ENCODE measurements at places on chromosomes 4 and X.

GRCh38 chr4:22573198-22573597 lies 57.3 kb upstream of the ADGRA3 start:
- no peak for DNase-seq

- DNase-seq, result no peak
Measured at GRCh38 chrX:16839219-16839851, 30.8 kb downstream of the RBBP7 start.

- no peak for DNase-seq
Measured at GRCh38 chr4:40648742-40649281, 19.1 kb upstream of the RBM47 start.

DNA sequence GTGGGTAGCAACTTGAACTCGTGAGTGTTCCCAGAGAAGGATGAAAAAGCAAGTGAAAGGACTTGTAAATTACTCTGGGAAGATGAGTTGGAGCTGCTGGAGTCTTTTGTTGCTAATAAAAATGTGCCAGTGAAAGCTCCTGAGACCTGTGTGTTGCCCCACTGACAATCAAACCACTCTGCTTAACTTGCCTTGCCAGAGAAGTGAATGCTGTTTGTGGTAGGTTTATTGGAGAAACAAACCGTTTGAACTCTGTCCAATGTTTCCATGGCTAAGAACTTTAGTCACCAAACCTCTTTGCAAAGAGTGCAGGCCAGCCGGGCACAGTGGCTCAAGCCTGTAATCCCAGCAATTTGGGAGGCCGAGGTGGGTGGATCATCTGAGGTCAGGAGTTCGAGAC lies 586.9 kb downstream of the PCDH7 start:
- no peak for DNase-seq

DNA sequence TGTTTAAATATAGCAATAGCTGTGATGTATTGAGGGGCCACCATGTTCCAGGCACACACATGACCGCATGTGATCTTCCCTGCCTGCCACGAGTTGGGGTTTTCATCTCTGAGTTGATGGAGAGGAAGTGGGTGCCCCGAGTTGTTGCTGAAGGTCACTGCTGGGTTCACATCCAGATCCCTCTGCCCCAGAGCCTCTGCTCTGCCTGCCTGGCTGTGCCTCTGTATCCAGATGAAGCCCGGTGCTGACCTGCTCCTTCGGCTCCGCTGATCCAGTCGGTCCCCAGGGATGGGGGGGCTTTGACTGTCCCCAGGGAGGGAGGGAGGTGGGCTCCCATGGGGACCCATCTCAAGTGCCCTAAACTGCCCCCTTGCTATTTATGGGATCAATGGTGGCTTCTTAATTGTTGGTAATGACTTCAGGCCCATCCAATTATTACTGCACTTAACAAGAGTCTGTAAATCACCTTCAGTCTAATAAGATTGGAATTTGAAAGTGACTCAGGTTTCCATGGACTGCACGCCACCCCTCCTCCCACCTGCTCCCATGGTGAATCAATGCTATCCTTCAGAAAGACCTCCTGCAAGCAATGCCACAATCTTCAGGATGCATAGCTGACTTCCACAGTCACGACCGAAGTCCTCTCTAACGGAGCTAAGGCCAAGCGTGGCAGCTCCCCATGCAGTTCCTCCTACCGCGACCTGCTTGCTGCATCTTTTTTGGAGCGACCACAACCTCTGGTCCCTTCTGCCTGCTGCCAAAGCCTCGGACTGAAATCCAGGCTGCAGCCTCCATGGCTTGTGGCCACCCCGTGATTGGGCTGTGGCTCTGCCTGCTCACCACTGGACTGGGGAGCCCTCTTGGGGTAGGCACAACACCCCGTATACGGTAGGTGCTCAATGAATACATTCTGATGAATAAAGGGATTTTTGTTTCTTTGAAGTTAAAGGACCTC lies 73.1 kb downstream of the CPZ start:
- DNase-seq, result no peak

DNA sequence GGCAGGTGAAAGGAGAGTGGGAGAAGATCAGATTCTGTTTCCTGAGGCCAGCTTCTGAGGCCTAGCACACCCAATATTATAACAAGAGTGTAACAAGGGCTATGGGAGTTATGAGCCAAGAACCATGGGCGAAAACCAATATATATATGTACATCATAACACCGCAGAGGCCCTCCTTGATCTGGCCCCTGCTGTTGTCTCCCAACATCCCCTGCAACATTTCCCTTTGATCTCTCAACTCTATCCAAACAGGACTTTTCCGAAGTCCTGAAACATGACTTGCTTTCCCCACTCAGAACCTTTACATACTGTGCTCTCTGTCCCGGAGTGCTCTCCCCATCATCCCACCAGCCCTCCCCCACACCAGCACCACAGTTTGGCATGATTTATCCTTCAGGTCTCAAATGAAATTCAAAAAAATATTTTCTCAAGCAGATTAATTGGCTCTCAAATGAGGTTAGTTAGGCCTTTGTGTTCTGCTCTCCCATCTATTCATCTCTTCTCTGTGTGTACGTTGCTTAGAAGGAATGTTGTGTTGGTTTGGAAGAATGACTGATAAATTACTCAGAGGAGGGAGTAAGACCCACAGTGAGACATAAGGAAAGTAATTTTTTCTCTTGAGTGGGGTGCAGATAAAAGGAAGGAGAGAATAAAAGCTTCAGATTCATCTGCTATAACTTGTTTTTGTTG lies 58.1 kb upstream of the SMIM10 start:
- DNase-seq, result no peak

DNA sequence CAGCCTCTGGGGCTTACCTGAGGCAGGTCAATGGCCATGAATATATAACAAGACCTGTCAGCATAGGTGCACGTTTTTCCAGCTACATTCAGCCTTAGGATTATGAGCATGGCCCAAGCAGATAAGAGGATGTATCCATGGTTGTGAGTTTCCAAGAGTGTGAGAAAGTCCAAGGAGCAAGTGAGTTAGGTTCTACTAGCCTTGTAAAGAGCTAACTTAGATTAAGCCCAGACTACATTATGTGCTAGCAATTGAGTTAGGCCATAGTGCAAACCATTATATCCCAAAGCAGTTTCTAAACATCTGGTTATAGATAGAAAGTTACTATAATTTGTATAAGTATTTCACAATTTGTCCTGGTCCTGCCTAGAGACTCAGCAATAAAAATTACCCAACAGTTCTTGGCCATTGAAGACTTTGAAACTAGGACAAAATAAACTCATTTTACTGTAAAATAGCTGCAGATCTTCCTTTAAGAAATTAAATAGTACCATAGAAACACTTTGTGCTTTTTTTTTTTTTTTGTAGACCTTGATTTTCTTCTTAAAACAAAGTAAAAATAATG lies 312.0 kb downstream of the CAMK2D start:
- no peak for DNase-seq

DNA sequence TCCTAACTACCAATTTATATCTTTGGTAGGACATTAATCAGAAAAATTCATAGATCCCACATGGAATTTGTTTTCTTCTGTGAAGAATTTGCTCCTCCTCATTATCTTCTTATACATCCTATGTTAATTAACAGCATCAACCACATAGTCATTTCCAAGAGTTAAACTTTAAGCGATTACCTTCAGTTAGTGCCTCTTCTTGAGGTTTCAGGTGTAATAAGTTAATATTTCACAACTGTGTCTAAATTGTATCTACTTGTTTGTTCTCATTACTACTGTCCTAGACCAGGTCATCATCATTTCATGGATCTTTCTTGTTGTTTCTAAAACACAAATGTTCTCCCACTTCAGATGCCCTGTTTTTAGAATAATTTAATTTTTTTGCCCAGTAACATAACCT lies 457.9 kb downstream of the FAT4 start:
- DNase-seq, result no peak

DNA sequence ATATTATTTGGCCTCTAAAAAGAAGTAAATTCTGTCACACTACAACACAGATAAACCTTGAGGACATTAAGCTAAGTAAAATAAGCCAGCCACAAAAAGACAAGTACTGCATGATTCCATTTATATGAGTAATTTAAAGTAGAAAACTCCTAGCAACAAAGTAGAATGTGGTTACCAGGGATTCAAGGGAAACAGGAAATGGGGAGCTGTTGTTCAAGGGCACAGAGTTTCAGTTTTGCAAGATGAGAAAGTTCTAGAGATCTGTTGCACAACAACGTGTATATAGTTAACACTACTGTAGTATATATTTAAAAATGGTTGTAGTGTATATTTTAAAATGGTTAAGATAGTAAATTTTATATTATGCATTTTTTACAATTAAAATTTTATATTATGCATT lies 25.4 kb downstream of the SEC31A start:
- no peak for DNase-seq

DNA sequence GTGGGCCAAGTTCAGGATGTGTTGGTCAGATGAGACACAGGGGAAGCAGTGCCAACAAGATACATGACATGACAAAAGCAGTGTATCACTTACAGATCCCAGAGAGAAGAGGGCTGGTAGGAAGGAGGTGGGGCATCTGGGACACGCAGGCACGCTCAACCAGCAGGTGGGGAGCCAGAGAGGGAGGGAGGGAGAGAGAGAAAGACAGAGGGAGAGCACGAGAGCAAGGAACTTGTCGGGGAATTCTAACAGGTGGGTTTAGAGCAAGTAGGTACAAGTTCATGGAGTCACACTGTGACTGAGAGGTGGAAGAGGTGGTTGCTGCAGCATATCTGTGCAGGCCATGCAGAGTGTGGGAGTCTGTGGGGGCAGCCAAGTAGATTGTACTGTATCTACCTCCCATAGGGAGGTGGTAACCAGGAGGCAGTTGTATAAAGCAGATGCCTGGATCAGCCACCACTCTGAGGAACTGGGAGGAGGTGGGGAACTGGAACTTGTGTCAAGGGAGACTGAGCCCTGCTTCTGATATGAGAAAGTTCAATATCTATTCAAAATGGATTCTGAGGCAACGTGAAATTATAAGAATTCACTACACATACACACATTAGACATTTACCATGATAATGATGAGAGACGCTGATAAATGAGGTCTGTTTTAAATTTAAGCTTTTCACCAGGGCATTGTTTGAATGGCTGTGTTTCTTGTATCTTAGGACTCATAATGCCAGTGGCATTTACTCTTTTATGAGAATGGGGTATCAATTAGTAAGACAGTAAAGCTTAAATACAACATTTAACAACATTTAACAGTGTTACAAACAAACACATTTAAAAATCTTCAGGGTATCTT lies 43.7 kb downstream of the BBS12 start:
- no peak for DNase-seq

DNA sequence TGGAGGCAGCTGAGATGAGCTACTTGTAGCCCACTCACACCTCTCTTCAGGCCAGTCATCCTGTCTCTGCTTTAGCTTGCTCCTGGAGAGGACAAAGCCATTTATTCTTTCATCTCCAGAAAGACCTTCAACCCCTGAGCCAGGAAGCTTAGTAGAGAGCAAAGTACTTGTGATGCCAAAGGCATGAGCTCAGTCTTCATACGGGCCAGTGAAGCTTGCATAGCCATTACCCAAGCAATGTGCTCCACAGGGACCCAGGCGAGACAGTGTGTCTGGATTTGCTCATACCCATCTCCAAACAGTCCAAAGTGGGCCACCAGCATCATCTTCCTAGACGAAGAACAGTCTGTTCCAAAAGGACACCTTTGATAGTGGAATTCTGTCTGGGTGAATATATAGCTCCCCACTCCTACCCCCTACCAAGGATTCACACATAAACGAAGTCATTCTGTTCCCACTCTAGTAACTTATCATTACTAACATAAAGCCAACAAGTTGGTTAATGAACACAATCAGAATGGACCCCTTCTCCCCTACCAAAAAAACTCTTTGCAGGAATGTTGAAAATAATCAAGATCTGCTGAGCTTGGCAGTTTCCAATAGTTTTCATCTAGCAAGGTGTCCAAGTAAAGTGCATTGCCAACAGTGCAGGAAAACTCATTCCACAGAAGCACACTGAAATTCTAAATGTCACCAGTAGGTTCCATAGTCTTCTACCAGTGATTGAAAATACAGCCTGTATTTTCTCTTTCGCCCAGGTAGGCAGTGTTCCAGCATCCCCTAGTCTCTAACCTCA lies 6.7 kb downstream of the TNMD start:
- no peak for DNase-seq

- DNase-seq, result peak; percentile 29
Measured at GRCh38 chrX:119790977-119791436, 423 bp downstream of the RPL39 start.

- no peak for DNase-seq
Measured at GRCh38 chr4:53507671-53508286, 83.5 kb downstream of the LNX1 start.

GRCh38 chr4:24599275-24599674 lies 14.9 kb upstream of the DHX15 start:
- DNase-seq, result no peak

- no peak for DNase-seq
Measured at GRCh38 chr4:140187316-140187695, 33.3 kb upstream of the MAML3 start.

DNA sequence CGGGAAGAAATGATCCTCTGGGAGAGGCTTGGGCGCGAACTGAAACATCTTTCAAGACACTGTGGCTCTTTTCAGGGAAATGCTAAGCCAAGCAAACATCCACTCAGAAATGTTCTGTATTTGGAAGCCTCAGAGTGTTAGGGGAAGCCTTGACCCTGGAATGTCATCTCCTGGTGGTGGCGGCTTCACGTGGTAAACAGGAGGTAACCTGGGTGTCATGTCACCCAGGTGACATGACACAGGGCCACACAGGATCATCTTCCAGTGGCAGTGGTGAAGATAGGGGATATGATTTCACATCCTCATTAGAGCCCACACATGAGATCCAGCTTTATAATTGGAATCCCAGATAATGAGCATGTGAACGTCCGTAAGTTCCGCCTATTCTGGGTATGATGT lies 140.0 kb downstream of the TBL1X start:
- DNase-seq, result no peak

GRCh38 chrX:35699642-35700041 lies 98.5 kb upstream of the MAGEB16 start:
- no peak for DNase-seq

GRCh38 chrX:39897741-39898097 lies 200.0 kb downstream of the BCOR start:
- no peak for DNase-seq

DNA sequence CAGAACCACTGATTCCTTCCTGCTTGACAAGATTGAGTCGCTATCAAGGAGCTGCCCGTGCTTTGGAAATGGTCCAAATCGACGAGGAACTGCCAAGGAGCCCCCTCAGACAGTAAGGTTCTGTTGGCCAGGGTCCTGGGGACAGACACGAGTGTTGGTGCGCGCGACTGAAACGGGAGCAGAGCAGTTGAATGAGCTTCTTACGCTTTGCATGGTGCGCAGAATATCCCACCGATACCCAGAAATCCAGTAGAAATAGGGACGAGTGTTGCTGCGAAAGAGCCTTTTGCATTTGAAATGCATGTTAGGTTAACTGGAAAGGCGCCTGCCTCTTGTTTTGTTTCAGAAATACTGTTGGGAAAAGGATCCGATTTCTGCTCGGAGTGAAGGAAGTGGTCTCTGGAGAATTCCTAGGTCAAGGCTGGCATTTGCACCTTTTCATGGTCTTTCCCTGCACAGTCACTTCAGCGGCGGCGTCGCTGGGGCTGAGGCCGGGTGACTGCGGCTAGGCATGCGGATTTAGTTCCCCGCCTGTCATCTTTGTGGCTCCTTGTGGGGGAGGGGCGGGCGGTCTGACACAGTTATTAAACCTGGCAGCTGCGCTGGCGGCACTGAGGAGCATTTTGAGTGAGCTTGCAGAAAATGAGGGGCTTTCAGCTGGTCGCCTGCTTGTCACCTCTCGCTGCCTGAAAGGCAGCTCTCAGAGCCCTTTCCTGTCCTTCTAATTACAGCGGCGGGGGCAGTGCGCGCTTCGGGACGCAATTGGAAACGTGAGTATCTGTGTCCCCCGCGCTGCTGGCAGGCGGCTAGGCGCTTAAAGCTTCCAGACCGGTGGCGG lies 51.5 kb upstream of the TRIM2 start:
- peak; percentile 43 for DNase-seq

GRCh38 chr4:41076481-41076880 lies 137.9 kb downstream of the APBB2 start:
- no peak for DNase-seq

Data from activated CD4-positive, alpha-beta T cell treated with anti-CD3 and anti-CD28 coated beads, Interleukin-2, amount 50 U/mL, for 24 hours (primary cell).